Activated CD4-positive, alpha-beta T cell treated with anti-CD3 and anti-CD28 coated beads, Interleukin-2, amount 10 ng/mL, durations not matched to agents 7 days and 5 days (primary cell): ENCODE measurements at places on chromosomes 16 and 17. TPM values are rescaled to one million over a fixed set of nuclear protein-coding genes. Genes with fewer than 3 reads are reported as not detected.

DNA sequence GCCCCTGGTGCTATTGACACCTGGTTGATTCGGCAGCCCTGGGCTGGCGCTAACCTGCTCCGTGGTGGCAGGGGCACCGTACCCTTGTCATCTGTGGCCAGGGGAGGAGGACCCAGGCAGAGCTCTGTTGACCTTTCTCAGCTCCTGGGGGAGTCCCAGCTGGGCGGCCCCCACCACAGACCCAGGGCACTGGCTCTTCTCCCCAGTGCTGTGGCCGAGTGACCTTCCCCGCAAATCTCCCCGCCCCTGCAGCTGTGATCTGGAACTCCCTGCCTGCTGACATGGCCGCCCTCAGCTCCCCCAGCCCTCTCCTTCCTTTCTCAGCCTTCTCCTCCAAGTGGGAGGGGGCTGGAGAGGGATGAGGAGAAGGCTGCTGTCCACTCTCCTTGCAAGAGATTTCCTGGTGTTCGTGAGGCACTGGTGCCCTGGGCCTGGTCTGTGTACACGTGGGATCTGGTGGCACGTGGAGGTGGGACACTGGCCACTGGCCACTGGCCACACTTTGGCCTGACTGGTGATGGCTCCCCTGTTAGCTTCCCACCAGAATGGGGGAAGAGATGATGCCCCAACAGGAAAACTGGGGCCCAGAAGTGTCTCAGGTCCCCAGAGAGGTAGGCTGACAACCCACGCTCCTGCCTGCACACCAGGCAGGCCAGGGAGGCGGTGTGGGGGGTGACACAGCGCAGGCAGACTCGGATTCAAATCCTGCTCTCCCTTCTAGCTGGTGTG lies 8.2 kb downstream of the FMNL1 start:
- no peak for DNase-seq
- H3K27ac ChIP-seq: peak overlapping the region; percentile 100
- H3K27me3 ChIP-seq: no peaks in the 10 kb centered on the region
- H3K4me3 ChIP-seq: peak overlapping the region; percentile 97

DNA sequence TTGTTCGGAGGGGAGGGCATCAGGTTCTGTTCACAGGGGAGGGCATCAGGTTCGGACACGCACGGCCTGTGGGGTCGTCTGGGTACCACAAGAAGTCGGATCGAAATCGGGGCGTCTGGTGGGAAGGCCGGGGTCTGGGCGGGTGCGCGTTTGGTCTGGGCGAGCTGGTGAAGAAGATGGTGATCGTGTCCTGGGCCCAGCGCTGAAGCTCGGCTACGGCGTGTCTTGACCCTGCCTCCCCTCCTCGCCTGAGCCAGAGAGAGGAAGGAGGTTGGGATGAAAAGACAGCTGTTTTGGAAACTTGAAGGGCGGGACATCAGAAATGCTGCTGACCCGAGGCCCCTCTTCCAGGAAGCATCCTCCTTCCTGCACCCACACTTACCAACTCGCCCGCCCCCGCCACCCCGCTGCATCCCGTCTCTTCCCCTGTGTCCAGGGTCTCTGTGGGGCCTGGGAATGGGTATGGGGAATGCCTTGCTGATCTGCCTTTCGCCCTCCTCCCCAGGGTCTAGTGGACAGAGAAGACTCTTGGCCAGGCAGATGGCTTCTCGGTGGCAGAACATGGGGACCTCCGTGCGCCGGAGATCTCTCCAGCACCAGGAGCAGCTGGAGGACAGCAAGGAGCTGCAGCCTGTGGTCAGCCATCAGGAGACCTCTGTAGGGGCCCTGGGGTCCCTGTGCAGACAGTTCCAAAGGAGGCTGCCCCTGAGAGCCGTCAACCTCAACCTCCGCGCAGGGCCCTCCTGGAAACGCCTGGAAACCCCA lies 498 bp downstream of the PIMREG start:
- peaks cover 20% of the 10 kb centered on the region for H3K27me3 ChIP-seq
- DNase-seq: no peak
- peak overlapping the region; percentile 78 for H3K27ac ChIP-seq
- peaks cover 7% of the 10 kb centered on the region for H3K36me3 ChIP-seq
- H3K4me1 ChIP-seq: peaks cover 13% of the 10 kb centered on the region

Gene KRT32
- total RNA-seq: not detected

GRCh38 chr17:21209511-21210175 lies 4.3 kb downstream of the TMEM11 start:
- peaks cover 27% of the 10 kb centered on the region for H3K36me3 ChIP-seq
- H3K4me3 ChIP-seq: no peak overlapping the region
- no peak overlapping the region for H3K27ac ChIP-seq

- H3K4me3 ChIP-seq: no peak overlapping the region
- no peak for DNase-seq
- no peak overlapping the region for H3K27ac ChIP-seq
- no peaks in the 10 kb centered on the region for H3K4me1 ChIP-seq
- H3K36me3 ChIP-seq: no peaks in the 10 kb centered on the region
Observed at GRCh38 chr17:8354236-8354635, 14.6 kb downstream of the ODF4 start.

- H3K36me3 ChIP-seq: no peaks in the 10 kb centered on the region
- H3K4me1 ChIP-seq: peaks cover 24% of the 10 kb centered on the region
- peak overlapping the region; percentile 98 for H3K27ac ChIP-seq
- DNase-seq: no peak
Observed at GRCh38 chr17:45170931-45171337, 9.3 kb downstream of the HEXIM2 start.

GRCh38 chr16:88619859-88620815 lies 18.2 kb upstream of the IL17C start:
- H3K4me3 ChIP-seq: peak overlapping the region; percentile 47
- H3K4me1 ChIP-seq: peaks cover 30% of the 10 kb centered on the region
- peak overlapping the region; percentile 88 for H3K27ac ChIP-seq
- peaks cover 16% of the 10 kb centered on the region for H3K36me3 ChIP-seq

DNA sequence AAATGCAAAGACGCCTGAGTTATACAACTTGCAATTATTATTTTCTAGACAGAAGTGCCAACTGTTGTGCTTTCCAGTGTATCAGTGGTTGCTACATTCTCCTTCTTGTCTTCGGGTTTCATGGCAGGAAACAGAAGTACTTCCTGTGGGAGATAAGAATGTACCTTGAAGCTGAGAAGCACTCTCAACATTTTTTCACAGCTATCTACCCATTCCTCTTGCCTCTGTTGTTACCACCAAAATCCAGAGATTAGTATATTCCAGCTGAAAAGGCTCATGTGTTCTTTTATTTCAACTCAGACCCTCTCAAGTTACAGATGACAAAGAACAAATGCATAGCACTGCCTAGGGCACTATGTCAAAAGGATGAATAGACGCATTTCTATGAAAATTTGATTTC lies 4.8 kb upstream of the ADAT1 start:
- H3K4me3 ChIP-seq: no peak overlapping the region
- no peak for DNase-seq
- no peaks in the 10 kb centered on the region for H3K27me3 ChIP-seq

GRCh38 chr17:30235386-30236296 lies at the start of gene SLC6A4:
SLC6A4 (minus strand) TSS chr17:30235697; CDS start chr17:30221958, 13,739 bp downstream.
- H3K4me3 ChIP-seq: peak within 1 kb of the TSS; percentile 59
- H3K36me3 ChIP-seq: no peaks in the 10 kb centered on the region
- DNase-seq: no peak
- H3K27me3 ChIP-seq: peaks cover 83% of the 10 kb centered on the region
- no peak within 1 kb of the TSS for H3K27ac ChIP-seq

DNA sequence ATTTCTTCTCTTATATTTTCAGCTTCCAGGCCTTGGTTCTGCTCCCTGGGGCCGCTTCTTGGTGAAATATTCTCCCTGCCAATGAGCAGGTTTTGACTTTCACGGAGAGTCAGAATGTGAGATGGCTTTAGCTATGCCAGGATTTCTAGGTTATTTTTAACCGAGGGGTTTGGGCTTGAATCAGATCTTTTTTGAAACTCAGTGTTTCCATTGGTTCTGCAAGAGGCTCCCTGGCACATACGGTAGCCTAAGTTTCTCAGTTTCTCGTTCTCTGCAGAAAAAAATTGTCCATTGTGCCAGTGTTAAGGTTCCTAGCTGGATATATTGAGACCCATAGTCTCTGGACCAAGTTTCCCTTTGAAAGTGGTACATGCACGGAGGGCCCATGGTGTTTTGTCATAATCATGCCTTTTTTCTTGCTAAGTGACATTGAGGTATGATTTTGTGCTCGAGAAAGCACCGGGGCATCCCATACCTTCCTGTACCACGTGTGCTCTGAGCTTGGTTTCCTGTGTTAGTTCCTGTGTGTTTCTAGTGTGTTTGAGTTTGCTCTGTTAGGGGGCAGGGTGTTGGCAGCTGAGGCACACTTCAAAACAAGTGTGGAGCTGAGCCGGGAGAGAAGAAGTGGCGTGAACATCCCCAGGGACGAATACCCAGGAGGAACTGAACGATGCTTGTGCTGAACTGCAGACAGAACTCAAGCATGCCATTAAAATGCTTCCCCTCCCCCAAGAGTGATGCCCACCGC lies 127.2 kb downstream of the HS3ST3B1 start:
- DNase-seq: peak; percentile 71
- peak overlapping the region; percentile 60 for H3K4me3 ChIP-seq
- H3K36me3 ChIP-seq: peaks cover 5% of the 10 kb centered on the region
- peaks cover 42% of the 10 kb centered on the region for H3K4me1 ChIP-seq
- H3K27me3 ChIP-seq: no peaks in the 10 kb centered on the region
- peak overlapping the region; percentile 88 for H3K27ac ChIP-seq

GRCh38 chr16:67150833-67151396 lies at the start of gene B3GNT9:
B3GNT9 (minus strand) TSS chr16:67150998; CDS start chr16:67150485, 513 bp downstream.
- H3K27ac ChIP-seq: peak within 1 kb of the TSS; percentile 74
- peaks cover 39% of the 10 kb centered on the region for H3K4me1 ChIP-seq
- H3K27me3 ChIP-seq: peaks cover 1% of the 10 kb centered on the region

DNA sequence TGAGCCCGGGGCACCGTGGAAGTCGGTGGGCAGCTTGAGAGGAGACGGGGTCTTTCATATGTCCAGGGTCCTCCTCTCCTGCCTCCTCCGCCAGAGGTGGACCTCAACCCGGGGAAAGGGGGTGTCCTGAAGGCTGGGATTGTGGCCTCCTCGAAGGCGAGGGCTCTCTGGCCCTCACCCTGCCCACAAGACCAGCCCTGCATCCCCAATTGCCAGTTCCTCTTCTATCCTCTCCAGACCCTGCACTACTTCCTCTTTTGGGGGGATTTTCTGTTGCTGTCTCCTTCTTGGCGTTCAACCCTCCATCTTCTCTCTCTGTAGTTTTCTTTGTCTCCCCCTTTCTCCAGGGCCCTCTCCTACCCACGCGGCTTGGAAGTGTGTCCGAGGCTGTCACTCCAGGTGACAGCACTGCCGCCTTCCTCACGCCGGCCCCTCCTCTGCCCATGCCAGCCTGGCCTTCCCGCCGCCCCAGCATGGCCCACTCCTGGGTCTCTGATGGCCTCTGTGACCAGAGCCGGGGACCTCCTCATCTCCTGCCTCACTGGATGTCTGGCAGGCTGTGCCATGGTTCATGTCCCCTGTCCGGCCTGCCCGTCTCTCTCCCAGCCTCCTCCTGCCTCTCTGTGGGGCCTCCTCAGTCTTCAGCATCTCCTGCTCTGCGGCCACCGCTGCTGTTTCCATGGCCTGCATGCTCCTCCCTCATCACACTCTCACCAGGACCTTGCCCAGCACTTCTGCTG lies 2.4 kb upstream of the ITGAX start:
- peaks cover 8% of the 10 kb centered on the region for H3K27me3 ChIP-seq
- DNase-seq: no peak
- no peaks in the 10 kb centered on the region for H3K36me3 ChIP-seq
- H3K4me3 ChIP-seq: no peak overlapping the region
- H3K27ac ChIP-seq: peak overlapping the region; percentile 63

- no peak overlapping the region for H3K4me3 ChIP-seq
- no peaks in the 10 kb centered on the region for H3K36me3 ChIP-seq
- DNase-seq: peak; percentile 54
Observed at GRCh38 chr17:10744501-10745000, 14.7 kb upstream of the TMEM220 start.

GRCh38 chr17:53950207-53950857 lies 127.6 kb downstream of the KIF2B start:
- H3K27me3 ChIP-seq: no peaks in the 10 kb centered on the region
- no peak overlapping the region for H3K27ac ChIP-seq
- DNase-seq: no peak
- no peaks in the 10 kb centered on the region for H3K36me3 ChIP-seq
- H3K4me1 ChIP-seq: no peaks in the 10 kb centered on the region

Gene PEMT
- total RNA-seq: 17.3 TPM

DNA sequence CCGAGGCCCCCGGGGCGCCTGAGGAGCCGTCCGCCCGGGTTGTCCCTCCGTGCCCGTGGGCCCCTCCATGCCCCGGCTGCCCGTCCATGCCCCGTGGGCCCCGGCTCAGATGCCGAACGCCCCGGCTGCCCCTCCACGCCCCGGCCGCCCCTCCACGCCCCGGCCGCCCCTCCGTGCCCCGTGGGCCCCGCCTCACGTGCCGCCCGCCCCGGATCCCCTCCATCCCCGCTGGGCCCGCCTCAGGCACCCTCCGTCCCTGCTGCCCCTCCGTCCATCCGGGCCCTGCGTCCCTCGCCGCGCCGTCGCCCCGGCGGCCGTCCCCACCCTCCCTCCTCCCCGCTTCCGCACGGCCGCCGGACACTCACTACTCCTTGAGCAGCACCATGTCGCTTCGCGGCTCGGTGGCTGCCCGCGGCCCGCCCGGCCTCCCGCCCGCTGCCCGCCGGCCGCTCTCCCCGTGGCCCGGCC lies 382 bp downstream of the PITPNA start:
- H3K36me3 ChIP-seq: peaks cover 6% of the 10 kb centered on the region
- peak overlapping the region; percentile 80 for H3K4me3 ChIP-seq
- no peak overlapping the region for H3K27ac ChIP-seq
- H3K4me1 ChIP-seq: peaks cover 49% of the 10 kb centered on the region
- no peak for DNase-seq
- H3K27me3 ChIP-seq: peaks cover 4% of the 10 kb centered on the region

DNA sequence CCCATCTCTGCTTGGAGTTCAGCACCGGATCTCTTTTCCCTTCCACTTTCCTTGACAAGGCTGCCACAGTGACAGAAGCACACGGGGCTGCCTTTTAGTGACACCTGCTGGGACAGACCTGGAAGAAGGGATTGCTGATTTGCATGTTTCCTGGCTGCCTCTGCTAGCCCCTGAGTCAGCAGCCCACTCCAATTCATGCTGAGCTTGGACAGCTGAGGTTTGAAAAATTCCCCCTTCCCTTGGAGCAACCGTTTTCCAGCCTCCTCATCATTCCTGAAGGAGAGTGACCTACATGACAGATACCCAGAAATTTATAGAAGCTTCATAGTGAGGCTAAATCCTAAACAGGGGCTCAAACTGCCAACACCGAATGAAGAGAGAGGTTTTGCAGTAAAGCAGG lies 18.8 kb upstream of the RBL2 start:
- peaks cover 8% of the 10 kb centered on the region for H3K4me1 ChIP-seq
- no peak overlapping the region for H3K27ac ChIP-seq
- no peak overlapping the region for H3K4me3 ChIP-seq

Gene RNF112
- 0.67 TPM for total RNA-seq

DNA sequence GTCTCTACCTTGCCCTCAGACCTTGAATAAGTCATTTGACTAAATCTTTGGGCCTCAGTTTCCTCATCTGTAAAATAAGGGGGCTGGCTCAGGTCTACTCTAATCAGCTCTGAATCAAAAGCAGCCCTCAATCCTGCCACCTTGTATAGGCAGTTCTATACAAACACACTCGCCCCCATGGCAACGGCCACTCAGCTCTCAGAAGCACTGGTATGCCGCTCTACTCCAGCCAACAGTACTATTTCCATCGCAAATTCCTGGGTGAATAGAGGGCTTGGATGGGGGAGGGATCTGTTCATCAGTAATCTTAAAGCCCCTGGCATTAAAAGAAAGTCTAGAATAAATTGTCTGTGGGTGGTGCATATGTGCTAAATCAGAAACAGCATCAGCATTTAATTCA lies 21.2 kb upstream of the TAOK1 start:
- DNase-seq: no peak
- H3K27ac ChIP-seq: no peak overlapping the region
- no peak overlapping the region for H3K4me3 ChIP-seq
- no peaks in the 10 kb centered on the region for H3K36me3 ChIP-seq
